NCI-H2029 treated with DMSO at 0.1 percent for 48 hours (cell line): ENCODE measurements at places on chromosomes 12 and 14.

DNA sequence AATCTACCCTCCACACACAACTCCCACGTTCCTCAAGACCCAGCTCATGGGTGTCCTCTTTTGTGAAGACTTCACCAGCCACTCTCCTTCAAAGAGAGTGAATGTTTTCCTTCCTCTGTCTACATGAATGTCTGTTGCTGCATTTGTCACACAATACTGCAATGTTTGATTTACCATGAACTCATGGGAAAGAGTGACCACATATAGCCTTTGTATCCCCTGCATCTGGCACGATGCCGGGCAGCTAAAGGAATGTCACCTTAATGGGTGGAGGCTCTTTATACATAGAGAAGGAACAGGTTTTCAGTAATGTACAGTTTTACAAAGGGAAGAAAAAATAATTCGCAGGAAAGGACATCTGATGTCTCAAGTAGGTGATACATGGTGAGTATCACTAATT, 12.1 kb upstream of the BCDIN3D start:
- DNase-seq: no peak

- no peak for DNase-seq
Measured at GRCh38 chr14:80658733-80659132, 282.8 kb downstream of the CEP128 start.

- DNase-seq: peak; percentile 80
Measured at GRCh38 chr14:61280526-61281185, 482 bp downstream of the TMEM30B start.

DNA sequence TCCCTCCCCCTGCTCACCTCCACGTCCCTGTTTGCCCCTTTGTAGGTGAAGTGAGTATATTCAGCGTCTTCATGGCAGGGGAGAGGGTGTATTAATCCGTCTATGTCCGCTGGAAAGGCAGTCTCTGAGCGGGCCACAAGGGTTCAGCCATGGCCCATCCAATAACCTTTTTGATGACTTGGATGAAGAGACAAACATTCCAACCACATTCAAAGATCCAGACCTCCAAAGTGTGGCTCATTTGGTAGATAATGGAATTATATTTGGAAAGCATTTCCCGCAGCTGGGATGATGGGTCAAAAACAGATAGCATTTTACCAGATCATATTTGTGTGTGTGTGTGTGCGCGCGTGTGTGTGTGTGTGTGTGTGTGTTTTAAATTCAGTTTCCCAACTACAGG, 345.9 kb downstream of the DPF3 start:
- DNase-seq: no peak

DNA sequence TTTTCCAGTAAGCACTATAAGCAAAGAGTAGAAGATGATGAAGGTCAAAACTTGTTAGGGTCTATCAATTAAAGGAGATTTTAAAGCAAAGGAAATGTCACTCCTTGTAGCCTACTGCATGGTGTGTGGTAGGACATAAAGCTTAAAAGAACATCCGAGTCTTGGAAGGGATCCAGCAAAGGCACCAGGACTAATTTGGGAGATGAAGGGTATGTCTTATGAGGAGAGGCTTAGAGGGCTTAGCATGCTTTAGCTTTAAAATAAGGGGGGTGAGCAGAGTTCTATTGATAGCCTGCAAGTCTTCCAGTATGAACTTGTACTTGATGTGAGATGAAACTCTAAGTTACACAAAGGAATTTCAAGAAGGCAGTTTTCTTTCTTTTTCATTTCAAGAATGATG, 11.8 kb upstream of the MYBPC1 start:
- no peak for DNase-seq

DNA sequence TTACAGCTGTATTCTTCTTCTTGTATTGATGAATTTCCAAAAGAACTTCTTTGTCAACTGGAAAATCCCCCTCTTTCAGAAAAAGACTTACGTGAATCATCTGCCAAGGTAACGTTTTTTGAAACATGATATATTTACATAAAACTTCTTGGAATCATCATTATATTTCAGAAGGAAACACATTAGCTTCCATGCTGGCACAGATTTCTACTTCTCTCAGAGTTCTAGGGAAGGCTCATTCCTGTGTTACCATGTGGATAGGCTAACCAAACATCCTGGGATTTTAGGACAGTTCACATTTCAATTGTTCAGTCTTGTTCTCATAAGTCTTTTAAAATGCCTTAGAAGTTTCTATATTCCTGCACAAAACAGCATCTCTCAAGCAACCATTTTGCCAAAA, 120.3 kb upstream of the NEDD1 start:
- no peak for DNase-seq

DNA sequence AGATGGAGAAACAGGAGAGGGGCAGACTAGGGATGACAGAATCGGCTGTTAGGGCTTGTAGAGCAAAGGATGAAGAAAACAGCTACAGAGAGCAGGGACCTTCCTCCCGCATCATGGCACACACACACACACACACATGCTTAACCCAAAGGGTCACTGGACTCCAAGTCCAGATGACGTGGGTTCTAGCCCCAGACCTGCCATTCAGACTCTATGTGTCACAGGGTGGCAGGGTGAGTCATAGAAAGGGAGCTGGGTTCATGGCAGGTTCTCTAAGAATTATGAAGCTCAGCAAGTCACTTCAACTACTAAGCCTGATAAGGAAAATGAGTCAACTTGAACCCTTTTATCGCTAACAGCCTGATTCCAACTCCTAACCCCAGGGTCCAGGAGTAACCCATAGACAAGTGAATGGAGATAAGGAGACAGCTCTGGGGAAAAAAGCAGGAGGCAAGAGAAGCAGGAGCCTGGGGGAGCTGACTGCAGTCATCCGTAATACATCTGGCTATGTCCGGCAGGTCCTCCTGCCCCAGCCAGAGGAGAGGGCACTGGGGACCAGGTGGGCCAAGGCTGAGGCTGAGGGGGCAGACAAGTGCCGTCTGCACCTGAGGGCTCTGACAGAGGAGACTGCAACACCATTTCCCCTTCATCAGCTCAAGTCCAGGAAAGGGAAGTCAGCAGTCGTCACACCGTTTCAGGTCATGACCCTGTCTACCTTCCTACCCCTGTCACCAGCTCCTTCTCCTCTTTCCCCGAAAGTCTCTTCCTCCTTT, 3.6 kb upstream of the TNFRSF1A start:
- no peak for DNase-seq

- no peak for DNase-seq
Measured at GRCh38 chr14:102094101-102094500, 7.3 kb upstream of the HSP90AA1 start.

DNA sequence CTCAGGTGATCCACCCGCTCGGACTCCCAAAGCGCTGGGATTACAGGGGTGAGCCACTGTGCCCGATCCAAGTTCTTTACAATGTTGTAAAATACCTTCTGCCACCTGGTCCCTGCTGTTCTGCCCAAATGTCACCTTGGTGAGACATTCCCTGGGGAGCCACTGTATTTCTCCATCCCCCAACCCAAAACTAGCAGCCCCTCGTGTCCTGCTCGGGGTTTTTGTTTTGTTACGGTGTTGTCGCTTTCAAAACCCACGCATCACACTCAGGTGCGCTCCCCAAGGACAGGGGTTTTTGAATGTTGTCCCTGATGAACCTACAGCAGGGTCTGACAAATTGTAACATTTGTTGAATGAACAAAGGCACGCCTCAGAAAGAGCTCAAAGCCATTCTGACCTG, 37.4 kb downstream of the CAMKK2 start:
- DNase-seq: no peak
